ENCODE measurements at places on chromosomes 2 and 18.

- DNase-seq = no peak
Measured at GRCh38 chr18:77164763-77165485, 32.3 kb upstream of the MBP start.

DNA sequence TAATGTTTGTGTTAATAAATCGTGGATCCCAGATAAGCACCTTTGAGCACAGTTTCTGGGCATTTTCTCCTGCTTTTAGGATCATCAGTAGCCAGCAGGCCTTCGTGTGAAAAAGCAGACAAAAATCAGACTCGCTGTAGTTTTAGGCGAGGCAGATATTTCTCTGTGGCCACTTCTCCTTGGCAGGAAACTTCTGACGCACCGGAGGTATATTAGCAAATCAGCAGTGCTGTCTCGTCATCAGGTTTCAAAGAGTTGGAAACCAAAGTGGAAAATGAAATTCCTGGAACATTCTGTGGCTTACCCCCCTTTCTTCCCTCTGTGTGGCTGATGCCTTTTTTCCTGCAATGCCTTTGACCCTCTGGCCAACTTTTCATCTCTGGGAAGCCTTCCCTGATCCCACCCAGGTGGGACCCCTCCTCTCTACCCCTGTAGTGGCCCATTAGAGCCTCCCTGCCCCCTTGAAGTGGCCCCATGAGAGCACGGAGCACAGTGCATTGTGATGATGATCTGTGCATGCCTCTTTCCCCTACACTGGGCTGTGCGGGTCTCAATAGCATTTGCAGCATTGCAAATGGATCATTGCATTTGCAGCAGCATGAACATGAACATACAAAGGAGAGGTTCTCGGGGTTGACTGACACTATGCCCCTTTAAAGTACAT lies 93.3 kb downstream of the RNF144A start:
- DNase-seq = no peak

DNA sequence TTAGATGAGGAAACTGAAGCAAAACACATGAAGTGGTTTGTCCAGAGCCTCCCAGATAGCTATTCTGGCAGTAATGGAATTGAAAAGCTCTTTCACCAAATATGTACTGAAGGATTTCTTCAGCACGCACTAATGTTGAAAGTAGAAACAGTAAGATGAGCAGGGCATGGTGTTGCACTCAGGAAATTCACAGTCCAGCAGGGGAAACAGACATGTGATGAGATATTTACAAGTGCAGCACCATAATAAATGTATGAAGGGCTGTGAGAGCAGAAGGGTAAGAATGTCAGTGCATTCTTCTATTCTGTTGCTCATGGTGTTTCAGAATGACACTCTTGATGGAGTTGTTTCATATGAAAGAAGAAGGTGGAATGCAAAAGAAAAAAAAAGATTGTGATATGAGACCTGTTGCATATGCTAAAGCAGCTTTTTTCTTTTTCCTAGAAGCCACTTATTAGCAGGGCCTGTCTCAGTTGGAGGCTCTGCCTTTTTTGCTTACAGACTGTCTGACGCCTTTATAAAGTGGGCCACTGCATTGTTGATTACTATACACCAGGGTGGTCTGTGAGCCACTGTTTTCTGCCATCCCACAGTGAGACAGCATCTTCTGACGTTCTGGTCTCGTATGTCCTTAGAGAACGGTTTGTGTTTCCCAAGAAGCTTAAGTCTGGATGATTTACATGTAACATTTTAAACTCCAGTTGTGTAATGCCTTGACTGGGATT lies 516.9 kb downstream of the ARHGAP15 start:
- DNase-seq = no peak

GRCh38 chr2:105748566-105748965 lies 3.9 kb downstream of the NCK2 start:
- peak; percentile 54 for DNase-seq

- no peak for DNase-seq
Measured at GRCh38 chr18:47250391-47251046, 941 bp downstream of the SKOR2 start.

GRCh38 chr2:197946562-197946961 lies 142.2 kb downstream of the PLCL1 start:
- DNase-seq = no peak

- DNase-seq = no peak
Measured at GRCh38 chr2:60313470-60314172, 239.8 kb downstream of the BCL11A start.

DNA sequence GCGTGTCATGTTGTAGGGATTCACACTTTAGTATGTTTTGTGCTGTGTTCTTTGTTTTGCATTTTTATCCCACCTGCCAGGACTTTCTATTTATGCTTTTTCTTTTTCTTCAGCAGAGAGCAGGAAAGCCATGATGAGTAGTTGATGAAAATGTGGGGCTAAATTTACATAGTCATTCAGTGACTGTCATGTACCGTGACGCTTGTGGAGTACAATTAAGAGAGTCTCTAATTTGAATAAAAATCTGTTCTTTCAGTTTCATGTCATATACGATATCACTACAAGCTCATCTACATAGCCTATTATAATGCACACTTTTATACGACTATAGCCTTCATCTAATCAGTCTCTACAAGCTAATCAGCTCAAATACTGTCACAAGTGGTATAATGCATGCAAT lies 112.7 kb upstream of the SPATS2L start:
- no peak for DNase-seq

GRCh38 chr2:224400886-224401632 lies 848 bp downstream of the FAM124B start:
- no peak for DNase-seq

DNA sequence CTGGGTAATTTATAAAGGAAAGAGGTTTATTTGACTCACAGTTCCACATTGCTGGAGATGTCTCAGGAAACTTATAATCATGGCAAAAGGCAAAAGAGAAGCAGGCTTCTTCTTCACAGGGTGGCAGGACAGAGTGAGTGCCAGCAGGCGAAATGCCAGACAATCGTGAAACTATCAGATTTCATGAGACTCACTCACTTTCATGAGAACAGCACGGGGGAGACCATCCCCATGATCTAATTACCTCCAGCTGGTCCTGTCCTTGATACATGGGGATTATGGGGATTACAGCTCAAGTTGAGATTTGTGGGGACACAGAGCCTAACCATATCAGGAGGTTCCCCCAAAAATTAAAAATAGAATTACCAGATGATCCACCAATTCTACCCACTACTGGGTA lies 675.5 kb upstream of the SLC8A1 start:
- DNase-seq = no peak

DNA sequence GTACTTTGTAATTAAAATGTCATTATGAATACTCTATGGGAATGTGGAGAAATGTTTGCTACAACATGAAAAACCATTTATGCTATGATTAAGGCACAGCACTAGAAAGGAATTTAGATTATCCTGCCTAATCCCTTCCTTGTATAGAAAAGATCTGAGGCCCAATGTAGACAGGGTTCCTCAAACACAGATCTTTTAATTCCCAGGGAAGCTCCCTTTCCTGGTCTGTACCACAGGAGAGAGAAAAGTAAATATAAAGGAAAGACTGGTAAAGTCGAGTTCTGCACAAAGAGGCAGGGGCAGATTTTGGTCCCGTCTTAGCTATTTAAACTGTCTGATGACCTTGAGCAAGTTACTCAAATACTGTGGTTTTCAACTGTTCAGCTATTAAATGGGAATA lies 84.7 kb downstream of the ICA1L start:
- DNase-seq = no peak

GRCh38 chr2:223404616-223405015 lies 197.5 kb downstream of the SCG2 start:
- DNase-seq = no peak

- no peak for DNase-seq
Measured at GRCh38 chr2:31247711-31248110, 13.8 kb downstream of the EHD3 start.

DNA sequence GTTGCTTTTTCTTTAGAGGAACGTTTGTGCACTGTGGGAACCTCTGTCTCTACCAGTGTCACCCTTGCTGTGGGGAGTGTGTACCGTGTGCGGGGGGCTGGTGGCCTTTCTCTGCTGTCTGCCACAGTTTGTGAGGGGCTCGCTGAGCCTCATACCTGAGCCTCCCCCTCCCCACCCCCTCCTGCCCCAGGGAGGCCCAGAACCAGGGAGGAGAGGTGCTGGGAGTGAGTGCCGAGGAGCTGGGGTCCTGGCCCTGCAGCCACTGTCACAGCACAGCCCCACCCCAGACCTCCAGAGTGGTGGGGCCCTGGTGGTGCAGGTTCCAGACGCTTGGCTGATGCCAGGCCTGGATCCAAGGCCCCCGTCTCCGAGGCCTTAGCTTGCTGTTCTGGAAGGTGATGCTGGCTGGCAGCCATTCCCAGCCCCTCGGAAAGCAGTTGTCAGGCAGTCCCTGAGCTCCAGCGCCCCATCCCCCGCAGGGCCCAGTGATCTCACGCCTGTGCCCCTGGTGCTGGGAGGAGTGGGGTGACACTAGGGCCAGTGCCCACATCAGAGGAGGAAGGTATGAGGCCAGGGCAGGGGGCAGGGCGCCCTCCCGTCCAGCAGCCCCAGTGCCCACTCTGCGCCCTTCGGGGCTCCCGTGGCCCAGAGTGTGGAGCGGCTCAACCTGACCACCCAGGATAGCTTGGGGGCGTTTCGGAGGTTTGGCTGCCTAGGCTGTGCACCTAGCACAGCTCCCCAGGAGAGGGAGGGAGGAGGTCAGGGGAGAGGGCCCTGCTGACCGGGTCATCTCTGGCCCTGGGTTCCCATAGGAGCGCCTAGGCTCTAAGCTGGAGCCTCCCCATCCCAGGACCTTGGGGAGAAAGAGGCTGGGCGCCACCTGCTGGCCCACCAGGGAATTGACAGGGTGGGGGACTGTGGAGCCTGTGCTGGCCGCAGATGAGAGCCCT lies 53.0 kb upstream of the ALPP start:
- peak; percentile 81 for DNase-seq

DNA sequence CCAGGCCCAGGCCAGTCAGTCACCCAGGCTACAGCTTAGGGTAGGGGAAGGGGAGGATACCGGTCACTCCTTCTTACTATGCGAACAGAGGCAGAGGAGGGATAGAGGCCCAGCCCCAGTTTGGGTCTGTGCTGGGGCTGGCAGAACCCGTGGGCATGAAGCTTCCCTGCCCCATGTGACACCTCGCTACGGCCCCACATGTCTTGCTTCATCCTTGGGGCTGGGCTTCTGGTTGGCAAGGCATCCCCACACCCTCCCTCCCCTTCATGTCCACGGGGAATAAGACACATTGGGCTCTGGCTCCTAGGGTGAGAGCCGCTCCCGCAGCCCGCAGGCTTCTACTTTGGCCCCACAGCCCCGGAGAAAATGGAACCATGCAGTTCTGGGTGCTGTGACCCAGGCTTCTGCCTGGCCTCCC lies 32.4 kb downstream of the HS1BP3 start:
- DNase-seq = no peak

DNA sequence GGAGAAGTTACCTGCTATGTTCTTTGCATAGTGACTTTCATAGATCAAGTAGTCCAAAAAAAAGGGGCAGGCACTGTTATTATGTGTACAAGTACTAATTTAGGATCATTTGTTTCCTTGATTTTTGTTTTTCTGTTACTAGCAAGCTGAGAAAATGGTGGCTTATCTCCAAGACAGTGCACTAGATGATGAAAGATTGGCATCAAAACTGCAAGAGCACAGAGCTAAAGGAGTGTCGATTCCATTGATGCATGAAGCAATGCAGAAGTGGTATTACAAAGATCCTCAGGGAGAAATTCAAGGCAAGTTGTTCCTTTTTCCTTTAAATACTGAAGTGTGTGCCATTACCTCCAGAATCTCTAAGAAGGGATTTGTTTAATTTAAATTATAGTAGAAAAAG lies 19.6 kb upstream of the KCNJ13 start:
- DNase-seq = no peak

GRCh38 chr2:107669335-107669734 lies 157.4 kb upstream of the RGPD4 start:
- DNase-seq = no peak

DNA sequence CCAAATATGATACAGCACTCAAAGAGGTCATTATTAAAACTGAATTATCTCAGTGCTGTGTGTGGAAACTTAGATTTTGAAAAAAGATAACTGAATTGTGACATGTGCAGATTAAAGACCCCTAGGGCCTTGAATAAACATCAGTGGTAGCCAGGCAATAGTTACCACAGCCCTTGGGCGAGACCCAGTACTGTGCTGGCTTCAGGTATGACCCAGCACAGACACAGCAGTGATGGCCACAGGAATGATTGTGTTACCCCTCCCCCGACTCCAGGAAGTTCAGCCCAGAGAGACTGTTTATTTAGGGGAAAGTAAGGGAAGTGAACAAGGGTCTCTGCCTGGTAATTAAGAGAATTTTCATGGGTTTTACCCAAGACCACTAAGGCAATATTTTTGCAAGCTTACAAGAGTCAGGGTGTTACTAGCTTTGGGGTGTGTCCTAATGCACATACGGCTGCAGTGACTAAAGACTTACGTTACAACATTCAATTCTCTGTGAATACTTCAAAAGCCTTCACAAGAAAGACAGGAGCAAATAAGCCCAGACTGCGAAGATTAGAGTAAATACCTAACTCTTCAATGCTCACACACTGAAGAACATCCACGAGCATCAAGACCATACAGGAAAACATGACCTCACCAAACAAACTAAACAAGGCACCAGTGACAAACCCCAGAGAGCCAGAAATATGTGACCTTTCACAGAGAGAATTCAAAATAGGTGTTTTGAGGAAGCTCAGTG lies 28.2 kb upstream of the ITGAV start:
- no peak for DNase-seq

- no peak for DNase-seq
Measured at GRCh38 chr2:25570161-25570845, 103.1 kb downstream of the DTNB start.

- DNase-seq = no peak
Measured at GRCh38 chr2:190856985-190857384, 23.6 kb upstream of the GLS start.

DNA sequence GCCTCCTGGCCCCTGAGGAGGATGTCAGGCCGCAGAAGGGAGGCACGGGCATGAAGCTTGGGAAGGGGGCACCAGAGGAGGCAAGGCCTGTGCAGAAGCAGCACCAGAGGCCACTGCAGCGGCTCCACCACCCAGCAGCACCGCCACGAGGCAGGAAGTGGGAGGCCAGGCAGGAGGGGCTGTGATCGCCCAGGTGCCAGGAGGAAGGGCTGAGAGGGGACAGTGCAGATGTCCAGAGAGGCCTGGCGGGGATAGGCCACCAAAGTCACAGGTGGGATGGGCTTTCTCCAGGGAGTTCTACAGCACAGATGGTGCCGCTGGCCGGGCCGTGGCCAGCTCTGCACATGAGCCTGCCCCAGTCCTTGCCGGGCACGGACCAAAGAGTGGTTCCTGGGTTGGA lies 6.0 kb upstream of the ALPI start:
- peak; percentile 47 for DNase-seq

DNA sequence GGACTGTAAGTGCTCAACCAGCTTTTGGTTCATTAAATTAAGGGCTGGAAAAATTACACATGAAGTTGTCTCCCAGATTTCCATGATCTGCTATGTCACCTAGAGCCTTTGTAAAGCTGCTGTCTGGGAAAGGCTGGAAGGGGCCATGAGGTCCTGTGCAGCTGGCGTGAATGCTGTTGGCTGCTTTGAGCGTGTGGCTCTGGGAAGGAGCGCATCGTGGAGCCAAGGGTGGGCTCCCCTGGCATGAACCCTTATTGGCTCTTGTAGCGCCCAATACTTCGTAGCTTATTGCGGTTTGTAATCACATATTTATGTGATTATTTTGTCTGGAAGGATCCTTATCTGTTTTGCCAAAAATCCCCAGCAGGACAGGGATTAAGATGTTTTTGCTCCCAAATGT lies 70.5 kb upstream of the LMAN1 start:
- DNase-seq = no peak

GRCh38 chr2:201403880-201404279 lies 46.7 kb upstream of the FLACC1 start:
- DNase-seq = no peak
